Stimulated activated CD8-positive, alpha-beta memory T cell treated with anti-CD3 and anti-CD28 coated beads, Interleukin-12 subunit alpha, Interleukin-12 subunit beta, amount 100 ng/mL, for 4 hours (primary cell): ENCODE measurements at places on chromosomes 12 and 14.

GRCh38 chr12:113142173-113142885 is 6.8 kb upstream of the RASAL1 start:
- DNase-seq, result no peak

DNA sequence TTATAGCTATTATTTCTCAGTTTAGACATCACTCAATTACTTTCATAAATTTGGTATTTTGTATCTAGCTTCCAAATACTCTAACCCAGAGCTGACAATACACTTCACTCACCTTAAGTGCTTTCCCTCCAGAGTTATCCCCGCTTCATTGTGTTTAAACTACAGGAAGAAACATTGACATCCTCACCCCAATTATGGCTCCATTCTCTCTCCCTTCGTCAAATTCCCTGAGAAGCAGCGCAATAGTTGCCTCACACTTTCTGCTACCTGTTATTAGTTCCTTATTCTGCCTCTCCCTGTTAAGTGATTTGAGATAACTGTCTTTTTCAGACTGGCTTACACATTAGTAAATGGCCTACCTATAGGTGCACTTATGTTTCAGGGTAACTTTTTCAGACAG is 69.4 kb upstream of the AMIGO2 start:
- no peak for DNase-seq

DNA sequence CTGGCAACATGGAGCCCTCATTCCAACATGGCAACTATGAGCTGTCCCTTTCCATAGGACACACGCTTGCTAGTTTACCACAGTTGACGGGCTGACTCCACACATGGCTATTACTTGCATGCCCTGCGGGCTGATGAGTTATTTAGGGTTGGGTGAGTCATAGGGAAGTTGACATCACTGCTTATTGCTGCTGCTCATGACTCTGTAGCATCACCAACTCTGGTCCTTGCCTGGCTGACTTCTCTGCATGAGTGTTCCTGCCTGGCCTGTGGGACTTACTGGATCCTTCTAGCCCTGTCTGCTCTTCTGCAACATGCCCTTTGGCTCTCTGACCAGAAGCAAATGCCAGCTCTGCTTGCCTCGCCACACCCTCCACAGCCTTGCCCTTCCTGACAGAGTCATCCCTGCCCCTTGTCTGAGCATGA is 199.5 kb downstream of the ANO6 start:
- no peak for DNase-seq

GRCh38 chr14:80393766-80394165 is 182.5 kb upstream of the DIO2 start:
- no peak for DNase-seq

GRCh38 chr12:14410177-14410576 is 44.7 kb downstream of the ATF7IP start:
- no peak for DNase-seq

DNA sequence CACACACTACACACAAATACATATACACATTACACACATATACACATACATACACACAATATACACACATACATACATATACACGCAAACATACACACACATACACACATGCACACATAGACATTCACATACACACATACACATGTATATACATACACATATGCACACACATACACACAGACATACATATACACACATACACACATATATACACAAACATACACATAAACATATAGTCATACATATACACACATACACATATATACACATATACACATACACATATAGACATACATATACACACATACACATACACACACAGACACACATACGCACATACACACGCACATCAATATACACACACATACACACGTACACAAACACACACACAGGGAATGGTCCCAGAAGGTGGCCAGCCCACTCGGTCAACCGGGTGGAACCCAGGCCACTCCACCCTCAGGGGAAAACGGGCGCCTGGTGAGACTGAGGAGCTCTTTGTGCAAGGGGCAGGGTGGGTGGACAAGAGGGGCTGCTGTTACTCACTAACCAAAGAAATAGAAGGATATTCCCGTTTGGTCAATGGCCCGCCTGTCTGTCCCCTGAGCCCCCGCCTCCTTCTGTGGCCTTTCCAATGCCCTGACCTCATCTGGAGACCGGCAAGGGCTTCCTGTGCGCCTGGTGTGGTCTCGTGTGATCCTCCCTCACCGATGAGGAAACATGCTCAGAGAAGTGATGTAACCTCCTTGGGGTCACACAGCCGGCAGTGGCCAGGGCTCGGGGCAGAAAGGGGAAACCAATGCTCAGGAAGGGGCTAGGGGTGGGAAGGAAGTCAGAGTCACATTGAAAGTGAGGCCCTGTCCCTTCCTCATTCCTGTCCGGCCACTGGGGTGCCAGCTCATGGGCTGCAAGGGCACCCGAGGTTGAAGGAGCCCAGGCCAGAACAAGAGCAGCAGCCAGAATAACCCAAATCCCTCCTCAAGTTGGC is 5.3 kb downstream of the TRPV4 start:
- DNase-seq, result no peak

- no peak for DNase-seq
Observed at GRCh38 chr14:72892103-72892878, 1.6 kb downstream of the DPF3 start.

GRCh38 chr12:1880153-1880845 is 38.2 kb downstream of the CACNA2D4 start:
- DNase-seq, result no peak

DNA sequence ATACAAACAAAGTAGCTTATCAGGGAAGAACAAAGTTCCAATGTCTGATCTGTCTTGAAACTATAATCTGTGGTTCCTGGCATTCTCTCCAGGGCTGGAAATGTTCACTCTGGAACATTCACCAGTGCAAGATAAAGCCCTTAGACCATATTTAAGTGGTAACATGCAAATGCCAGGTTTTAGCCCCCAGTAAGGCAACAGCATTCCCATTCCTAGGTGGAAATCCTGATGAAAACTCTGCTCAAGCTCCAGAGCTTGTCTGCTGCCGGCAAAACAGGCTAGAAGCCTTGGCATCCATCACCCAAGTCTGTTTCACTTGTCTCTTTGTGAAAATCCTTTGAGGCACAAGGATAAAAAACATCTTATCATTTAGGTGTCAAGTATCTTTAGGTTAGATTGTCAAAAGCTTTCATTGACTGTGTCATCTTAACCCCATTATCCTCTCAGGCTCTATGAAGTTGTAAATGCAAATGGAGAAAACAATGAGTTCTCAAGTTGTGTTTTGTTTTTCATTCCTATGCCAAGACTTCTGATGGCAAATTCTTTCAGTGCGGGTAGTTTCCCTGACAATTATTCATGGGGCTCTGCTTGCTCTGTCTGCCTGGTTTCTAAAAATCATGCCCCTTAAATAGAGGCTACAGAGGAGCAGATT is 344.7 kb downstream of the NELL2 start:
- DNase-seq, result no peak

GRCh38 chr14:61266436-61266835 is 14.7 kb downstream of the TMEM30B start:
- DNase-seq, result no peak

DNA sequence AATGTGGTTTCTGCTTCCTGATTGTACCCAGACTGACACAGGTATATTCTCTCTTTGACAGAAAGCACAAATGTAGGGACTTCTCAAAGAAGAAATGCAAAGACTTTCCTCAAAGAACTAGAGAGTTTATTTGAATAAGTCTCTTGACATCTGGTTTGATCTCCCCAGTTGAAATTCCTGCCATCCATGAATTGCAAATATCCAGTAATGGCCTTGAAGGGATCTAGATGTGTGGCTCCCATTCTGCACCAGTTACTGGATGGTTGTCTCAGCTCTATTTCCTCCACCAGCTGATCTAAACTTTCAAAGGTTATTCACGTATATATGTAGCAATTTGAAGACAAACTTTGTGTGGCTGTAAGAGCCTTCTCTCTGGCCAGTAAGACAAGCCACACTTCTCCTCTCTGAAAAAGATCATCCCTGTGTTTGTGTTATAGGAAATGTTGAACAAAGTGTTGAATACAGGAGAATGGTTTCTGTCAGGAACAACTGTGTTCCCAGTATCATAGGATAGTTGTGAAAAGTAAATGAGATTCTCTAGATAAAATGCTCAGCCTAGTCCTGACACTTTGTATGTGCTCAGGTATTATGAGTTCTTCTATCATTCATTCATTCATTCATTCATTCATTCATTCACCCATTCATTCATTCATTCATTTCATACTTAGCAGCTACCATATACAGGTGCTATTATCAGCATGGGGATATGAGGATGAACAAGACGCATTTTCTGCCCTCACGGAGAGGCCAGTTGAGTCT is 22.7 kb upstream of the GPRC5A start:
- no peak for DNase-seq

GRCh38 chr12:94867066-94867855 is 136.2 kb downstream of the NDUFA12 start:
- no peak for DNase-seq

DNA sequence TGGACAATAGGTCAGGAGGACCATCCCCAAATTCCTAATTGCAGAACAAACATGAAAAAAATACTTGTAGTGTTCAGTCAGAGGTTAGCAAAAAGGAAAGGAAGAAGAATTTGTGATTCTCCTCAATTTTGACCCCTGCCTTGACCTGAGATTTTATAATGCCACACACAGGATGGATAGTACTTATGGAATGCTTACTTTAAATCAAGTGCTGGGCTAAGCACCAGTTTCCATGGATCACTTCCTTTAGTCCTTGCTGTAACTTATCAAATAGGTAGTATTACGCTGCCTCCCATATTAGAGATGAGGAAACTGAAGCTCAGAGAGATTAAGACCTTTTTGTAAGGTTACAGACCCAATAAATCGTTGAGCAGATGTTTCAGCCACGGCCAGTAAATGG is 81.2 kb upstream of the OVCH1 start:
- no peak for DNase-seq

- DNase-seq, result no peak
Observed at GRCh38 chr12:86660488-86661147, 404.4 kb upstream of the MGAT4C start.

DNA sequence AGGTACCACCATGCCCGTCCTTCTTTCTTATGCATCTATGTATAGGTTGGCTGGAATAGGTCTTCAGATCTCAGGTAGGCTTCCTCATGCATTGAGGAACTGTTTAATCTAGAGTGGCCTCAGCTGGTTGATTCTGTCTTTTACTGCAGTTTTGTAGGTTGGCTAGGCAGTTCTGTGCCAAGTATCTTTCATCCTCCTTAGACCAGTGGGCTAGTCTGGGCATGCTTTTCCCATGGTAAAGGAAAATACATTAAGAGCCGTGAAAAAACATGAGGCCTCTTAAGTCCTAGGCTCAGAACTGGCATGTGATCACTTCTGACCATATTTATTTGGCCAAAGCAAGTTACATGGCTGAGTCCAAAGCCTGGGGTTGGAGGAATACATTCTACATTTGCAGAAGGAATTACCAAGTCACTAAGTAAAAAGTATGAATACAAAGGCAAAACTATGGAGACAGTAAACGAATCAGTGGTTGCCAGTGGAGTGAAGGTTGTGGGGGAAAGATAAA is 137.3 kb downstream of the WIF1 start:
- no peak for DNase-seq

GRCh38 chr14:55537782-55538181 is 42.2 kb upstream of the KTN1 start:
- no peak for DNase-seq

DNA sequence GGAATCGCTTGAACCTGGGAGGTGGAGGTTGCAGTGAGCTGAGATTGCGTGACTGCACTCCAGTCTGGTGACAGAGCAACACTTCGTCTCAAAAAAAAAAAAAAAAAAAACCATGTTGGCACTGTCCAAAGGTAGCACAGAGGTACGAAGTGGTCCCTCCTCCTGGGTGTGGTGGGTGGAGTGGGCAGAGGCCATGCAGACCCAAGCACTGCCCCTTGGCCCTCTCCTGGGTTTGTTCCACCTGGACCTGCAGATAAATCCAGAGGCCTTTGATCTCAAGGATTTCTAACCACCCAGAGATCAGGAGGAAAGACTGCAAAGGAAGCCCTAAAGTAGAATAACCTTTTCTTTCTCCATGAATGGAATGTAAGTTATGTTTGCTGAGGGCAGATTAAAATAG is 8.7 kb upstream of the GALNT6 start:
- no peak for DNase-seq

- no peak for DNase-seq
Observed at GRCh38 chr12:75360920-75361319, 26.4 kb downstream of the GLIPR1L1 start.

DNA sequence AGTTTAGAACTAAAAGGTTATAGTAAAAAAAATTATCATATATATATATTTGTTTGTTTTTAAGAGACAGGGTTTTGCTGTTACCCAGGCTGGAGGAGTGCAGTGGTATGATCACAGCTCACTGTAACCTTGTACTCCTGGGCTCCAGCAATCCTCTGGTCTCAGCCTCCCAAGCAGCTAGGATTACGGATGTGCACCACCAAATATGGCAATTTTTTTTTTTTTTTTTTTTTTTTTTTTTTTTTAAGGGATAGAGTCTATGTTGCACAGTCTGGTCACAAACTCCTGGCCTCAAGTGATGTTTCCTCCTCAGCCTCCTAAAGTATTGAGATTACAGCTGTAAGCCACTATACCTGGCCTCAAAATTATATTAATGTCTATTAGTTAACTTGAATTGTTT is 48.7 kb downstream of the PAPLN start:
- DNase-seq, result no peak

- DNase-seq, result no peak
Observed at GRCh38 chr12:21476949-21477348, 24.5 kb downstream of the RECQL start.

DNA sequence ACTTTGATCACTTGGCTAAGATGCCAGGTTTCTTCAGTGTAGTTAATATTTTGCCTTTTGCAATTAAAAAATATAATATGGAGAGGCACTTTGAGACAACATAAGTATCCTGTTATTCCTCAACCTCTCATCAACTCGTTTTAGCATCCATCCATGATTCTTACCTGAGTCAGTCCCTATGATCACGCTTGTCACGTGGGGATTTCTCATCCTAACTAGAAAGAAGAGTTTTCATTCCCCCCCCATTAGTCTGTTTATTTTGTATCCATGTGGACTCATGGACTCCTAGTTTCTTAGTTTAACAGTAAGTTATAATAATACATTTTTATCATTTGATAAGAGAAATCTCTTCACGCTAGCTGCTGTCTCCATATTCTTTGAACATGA is 110.3 kb downstream of the SLC25A47 start:
- no peak for DNase-seq

GRCh38 chr12:45174595-45174994 is 41.3 kb upstream of the ANO6 start:
- DNase-seq, result no peak

- no peak for DNase-seq
Observed at GRCh38 chr12:43004141-43004540, 414.6 kb upstream of the PRICKLE1 start.

- no peak for DNase-seq
Observed at GRCh38 chr12:16568873-16569272, 37.1 kb downstream of the LMO3 start.

DNA sequence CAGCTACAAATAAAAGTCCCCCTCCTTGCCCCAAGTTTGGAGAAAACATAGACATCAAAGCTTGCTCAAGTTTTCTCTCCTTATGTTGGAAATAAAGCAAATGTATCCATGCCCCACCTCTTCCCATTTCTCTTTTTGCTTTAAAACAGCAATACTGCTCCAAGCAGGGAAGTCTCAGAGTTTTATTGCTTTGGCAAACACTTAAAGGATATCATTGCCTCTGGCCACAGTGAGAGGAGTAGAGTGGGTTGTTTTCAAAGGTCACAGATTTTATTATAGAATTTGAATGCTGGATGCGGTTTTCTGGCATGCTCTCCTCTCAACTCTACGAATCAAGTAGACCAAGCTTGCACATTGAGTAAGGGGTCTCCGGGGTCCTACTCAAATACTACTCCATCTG is 149.7 kb downstream of the TTC7B start:
- DNase-seq, result no peak

- no peak for DNase-seq
Observed at GRCh38 chr14:21299562-21300130, 19.8 kb downstream of the RPGRIP1 start.

GRCh38 chr12:88445705-88446394 is 134.4 kb downstream of the KITLG start:
- DNase-seq, result no peak
